ENCODE measurements at places on chromosomes 6 and 20.

- no peak for DNase-seq
Observed at GRCh38 chr20:60947819-60948218, 304.2 kb upstream of the CDH4 start.

DNA sequence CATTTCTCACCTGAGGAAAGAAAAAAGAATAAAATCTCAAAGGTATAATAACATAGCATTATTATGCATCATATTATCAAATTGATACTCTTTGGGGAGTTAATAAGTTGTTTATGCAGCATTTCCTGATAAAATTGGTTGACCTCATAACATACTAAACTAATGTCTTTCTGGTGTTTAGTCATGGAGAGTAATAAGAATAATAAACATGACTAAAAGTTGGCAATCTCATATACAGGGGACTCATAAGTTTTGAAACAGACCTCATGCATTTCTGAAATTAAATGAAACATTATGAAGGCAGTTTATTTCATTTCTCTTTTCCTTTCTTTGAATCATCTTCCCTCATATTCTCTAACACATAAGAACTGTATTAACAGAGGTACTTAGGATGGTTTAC lies 60.5 kb upstream of the PRDM1 start:
- no peak for DNase-seq

GRCh38 chr6:10542213-10542612 lies 21.1 kb downstream of the GCNT2 start:
- no peak for DNase-seq

GRCh38 chr6:105832313-105832761 lies 253.8 kb upstream of the PRDM1 start:
- no peak for DNase-seq

DNA sequence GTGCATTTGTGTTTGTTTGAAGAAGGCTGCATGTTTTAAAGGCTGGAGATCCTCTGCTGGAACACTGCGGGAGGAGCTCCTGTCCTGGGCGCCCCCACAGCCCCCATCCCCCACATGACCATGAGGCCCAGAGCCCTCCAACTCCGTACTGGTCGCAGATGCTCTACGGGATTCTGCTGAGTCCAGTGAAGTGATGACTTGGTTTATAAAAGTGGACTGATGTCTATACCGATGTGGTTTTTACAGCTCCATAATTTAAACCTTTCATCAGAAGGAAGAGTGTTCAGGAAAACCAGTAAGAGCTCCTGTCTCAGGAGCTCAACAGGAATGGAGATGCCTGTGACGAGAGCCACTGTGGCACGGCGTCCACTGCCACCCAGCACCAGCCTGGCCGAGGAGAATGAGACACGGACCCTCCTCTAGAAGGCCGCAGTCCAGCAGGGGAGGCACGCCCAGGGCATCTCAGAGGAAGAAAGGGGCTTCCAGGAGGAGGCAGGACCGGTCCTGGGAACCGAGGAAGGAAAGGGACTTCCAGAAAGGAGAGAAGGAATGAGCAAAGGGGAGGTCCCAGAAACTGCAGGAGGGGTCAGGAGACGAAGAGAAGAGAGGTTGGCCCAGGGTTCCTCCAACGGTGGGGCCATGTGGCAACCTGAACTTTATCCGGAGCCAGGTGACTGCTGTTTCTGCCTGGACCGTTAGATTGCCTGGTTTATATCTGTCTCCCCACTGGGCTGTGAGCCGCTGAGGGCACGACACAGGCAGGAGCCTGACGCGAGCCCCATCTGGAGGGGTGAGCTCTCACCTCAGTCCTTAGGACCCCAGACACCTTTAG lies 26.9 kb downstream of the BFSP1 start:
- no peak for DNase-seq

DNA sequence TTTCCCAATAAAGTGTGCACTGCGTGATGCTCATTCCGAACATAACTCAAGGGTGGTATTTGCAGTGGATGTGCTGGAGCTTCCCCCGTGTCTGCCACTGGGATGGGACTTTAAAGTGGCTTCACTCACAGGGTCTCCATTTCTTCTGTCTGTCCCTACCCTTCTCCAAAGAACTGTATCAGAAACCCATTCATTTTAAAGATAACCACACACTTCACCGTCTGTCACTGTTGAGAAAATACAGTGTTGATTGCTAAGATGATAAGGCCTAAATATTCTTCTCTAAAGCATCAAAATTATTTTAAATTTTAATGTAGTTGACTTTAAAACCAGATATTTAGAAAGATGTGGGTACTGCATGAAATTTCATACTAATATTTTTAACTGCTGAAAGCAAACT lies 161.4 kb downstream of the TMEM242 start:
- no peak for DNase-seq

DNA sequence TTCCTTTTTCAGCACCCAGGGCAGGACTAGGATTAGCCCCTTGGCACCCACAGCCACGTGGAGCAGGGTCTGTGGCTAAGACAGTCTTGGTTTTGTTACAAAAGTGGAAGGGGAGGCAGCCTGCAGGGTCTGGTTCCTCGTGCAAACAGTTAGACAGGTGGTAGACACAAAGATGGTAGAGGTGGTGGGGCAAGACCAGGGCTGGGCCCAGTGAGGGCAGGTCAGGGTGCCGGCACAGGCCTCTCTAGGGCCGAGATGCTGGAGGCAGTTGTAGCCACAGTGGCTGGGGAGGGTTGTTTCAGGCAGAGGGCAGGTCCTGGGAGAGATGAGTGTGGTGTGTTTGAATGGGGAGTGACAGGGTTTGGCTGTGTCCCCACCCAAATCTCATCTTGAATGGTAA lies 161.6 kb downstream of the SMOC2 start:
- DNase-seq = no peak

DNA sequence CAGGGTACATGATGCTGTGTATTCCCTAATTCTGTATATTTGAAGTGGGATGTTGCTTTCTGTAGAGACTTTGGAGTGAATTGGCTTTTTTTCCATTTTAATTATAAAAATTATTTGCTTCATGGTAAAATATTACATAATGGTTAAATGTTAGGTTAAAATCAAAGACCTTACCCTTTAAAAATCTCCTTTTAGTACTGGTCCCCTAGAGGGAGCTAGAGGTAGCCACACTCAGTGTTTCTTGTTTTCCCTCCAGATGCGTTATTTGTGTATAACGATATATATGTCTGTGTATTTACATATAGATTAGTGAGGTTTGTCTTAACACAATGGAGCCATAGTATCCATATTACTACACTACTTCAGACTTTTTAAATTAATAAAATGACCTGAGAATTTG lies 146.7 kb downstream of the PLCB4 start:
- no peak for DNase-seq
